IPS-NIHi11 (cell line): ENCODE measurements at places on chromosomes 6 and 20.

DNA sequence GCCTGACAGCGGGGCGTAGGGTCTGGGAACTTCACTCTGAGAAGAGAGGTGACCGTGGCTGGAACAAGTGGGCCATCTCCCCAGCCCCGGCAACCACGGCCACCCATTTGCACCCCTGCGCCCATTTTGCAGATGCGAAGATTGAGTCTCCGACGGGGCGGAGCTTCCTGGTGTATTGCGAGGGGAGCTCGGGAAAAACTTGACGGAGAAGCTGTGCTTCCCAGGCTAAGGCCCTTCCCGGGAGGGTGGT, 653 bp downstream of the ZNF335 start:
- no peak for DNase-seq

GRCh38 chr20:51462566-51463276, 79.8 kb downstream of the NFATC2 start:
- no peak for DNase-seq

GRCh38 chr6:129498950-129499842, 210.8 kb downstream of the ARHGAP18 start:
- peak; percentile 57 for DNase-seq

DNA sequence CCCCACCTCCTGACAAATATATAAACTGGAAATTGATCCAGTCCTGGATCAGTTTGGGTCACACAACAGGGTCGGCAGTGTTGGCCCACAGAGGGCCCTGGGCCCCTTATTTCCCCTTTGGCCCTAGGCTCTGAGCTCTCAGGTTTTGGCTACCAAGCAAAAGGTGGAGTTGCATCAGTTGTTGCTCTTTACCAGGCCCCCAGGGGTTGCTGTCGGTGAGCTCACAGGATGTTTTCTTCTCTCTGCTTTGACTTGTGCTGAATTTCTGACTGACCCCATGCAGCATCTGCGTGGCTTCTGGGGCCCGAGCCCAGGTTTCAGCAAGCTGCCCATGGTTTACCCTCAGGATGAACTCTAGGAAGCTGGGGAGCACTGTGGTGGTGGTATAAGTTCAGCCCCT, 44.6 kb downstream of the PPARD start:
- DNase-seq = no peak
